ENCODE measurements at places on chromosomes 1 and 21.

- DNase-seq: no peak
These were observed 102.4 kb upstream of the ST6GALNAC5 start for GRCh38 chr1:76764638-76765454.

DNA sequence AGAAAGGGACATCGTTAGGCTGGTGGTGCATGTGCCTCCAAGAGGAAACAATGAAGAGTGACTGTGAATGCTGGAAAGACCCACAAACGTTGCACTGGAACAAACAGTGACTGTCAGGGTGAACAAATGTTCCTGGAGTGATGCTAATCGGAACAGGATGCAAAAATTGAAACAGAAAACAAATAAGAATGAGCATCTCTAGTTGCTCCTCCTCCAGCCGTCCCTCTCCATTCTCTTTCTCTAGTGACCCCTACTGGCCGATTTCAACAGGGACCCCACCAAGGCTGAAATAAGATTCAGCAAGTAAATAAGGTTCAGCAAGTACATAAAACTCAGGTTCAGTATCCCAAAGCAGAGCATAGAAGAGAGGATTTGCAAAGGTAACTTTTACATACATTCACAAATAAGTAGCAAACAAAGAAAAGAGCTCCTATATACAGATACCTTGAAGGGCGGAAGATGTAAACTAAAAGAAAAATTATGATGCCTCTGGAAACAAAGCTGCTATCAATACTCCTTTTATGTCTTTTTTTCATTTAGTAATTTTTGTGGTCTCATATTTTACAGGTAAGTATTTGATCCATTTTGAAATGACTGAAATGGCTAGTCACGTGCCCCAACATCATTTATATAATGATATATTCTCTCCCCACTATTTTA is 836.1 kb upstream of the ADAMTS5 start:
- DNase-seq: peak; percentile 7

DNA sequence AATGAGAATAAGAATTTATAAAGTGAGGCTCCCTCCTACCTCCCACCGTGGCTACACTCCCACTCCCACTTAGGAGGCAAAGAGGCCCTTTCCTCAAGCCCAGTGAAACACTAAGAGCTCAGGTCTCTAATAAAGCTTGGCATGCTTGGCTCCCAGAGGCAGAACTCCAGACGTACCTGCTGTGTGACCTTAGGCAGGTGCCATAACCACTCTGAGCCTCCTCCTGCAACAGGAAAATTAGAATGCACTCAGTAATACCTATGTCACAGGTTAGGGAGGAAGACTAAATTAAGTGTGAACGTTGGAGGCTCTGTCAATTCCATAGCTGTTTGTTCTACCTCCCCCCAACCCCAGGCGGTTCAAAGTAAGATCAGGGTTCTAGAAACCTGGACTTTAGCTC is 16.5 kb upstream of the SLC26A9 start:
- no peak for DNase-seq

DNA sequence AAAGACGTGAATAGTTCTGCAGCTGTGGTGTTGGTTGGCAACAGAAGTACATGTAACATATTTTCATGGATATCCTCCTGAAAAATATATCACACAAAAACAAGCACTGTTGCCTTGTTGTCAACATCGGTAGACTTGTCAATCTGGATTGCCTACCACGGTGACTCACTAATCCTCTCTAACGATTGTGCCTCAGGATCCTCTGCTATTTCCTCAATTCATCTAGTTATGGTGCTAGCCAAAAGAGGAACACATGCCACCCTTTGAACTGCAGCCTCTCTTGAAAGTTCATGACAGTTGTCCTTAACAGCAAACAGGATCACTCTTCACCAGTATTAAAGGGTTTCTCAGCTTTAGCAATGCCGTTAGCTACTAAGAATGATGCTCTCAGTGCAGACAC is 25.7 kb downstream of the RASAL2 start:
- peak; percentile 82 for DNase-seq

DNA sequence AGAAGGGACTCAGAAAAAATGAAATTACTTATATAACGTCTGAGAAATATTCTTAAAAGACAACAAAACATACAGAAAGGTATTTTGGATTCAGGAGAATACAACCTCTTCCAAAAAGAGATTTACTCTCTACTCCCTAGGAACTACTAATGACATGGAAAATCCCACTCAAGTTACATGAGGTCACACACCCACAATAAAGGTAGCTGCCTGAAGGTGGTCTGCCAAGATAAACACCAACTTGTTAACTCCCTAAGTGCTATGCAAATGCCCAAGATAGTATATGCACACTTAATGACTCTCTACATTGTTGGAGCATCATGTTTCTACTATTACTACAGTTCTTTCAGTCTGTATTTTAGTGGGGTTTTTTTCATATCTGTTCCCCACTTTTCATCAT is 26.5 kb downstream of the RERE start:
- DNase-seq: no peak
